ENCODE measurements at places on chromosomes 2 and 18.

GRCh38 chr2:237457388-237457941 is 29.6 kb upstream of the MLPH start:
- DNase-seq, result no peak

- no peak for DNase-seq
These were observed 85.8 kb upstream of the TTN start for GRCh38 chr2:178892751-178893625.

DNA sequence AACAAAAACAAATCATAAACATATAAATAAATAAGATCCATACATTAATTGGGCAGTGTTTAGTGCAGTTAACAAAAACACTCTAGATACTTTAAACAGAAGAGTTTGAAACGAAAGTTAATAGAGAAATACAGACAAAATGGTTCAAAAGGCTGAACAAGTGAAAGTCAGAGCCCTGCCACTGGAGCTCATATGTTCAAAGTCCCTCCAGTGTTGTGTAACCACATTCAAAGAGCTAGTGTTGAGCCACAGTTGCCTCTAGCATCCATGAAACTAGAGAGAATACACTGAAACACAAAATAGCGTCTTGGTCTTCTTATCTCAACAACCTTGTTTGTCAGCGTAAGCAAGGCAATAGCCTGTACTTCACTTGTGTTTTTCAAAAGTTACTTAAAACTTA is 1309.8 kb upstream of the NRXN1 start:
- no peak for DNase-seq

- DNase-seq, result no peak
These were observed 20.2 kb downstream of the PLCD4 start for GRCh38 chr2:218627939-218628338.

DNA sequence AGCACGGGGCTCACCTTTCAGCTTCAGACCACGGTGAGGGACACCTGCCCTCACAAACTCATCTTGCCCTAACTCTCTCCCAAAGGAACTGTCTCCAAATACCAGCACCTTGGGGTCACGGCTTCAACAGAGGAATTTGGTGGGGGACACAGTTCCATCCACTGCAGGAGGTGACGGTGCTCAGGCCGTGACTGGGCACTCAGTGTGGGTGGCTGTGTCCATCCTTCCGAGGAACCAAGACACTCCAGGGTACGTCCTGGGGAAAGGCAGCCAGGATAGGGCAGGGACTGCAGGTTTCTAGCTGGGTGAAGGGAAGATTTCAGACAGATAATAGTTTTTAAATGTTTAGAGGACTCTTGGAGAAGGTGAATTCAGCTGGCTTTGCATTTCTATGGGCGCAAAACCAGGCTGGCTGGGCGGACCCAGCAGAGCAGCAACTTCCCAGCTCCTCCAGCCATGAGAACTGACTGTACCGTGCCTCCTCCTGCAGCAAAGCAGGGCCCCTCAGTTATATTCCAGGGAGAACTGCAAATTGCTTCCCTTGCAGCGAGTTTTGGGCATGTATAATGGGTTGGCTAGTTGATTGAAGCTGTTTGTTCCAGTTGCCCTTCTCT is 23.9 kb upstream of the ALLC start:
- DNase-seq, result no peak

GRCh38 chr2:7860693-7861092 is 821.2 kb upstream of the ID2 start:
- DNase-seq, result no peak

GRCh38 chr2:217150236-217150635 is 290.4 kb upstream of the TNP1 start:
- DNase-seq, result no peak

- DNase-seq, result no peak
These were observed 136.5 kb downstream of the CNTNAP5 start for GRCh38 chr2:124161542-124161941.

- no peak for DNase-seq
These were observed 32.9 kb downstream of the KCNK3 start for GRCh38 chr2:26725521-26725820.

GRCh38 chr2:42012651-42013050 is 35.2 kb upstream of the PKDCC start:
- DNase-seq, result no peak

DNA sequence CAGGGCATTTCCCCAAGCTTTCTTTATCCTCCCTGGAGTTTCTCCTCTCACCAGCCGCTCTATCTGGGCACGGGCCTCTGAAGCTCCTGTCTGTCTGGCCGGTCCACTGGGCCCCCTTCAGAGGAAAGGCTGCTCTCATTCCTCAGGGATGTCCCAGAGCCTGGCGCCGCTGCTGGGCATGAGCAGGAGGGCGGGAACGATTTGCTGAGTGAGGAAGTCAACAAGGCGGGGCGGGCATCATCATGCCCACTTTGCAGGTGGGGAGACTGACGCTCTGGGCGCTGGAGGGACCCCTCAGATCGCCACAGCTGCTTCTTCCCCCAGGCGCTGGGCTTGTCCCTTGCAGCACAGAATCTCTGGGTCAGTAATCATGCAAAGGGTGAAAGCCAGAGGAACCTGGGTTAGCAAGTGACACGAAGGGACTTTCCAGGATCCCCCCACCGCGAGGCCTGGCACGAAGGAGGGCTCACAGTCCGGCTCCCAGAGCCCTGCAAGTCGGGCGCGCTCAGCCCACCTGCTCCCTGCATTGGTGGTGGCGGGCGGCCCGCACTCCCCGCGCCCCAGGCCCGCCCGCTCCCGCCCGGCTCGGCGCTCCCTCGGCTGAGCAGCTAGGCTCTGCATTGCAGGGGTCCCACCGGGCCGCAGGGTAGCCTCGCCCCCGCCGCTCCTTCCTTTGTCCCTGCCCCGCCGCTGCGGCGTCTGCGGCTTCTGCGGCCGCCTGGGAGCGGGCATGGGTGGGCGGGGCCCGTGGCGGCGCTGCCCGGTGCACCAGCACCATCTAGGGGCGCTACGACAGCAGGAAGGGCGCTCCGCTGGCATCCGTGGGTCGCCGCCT is 157.8 kb downstream of the CYRIA start:
- DNase-seq, result no peak

- DNase-seq, result no peak
These were observed 74.3 kb downstream of the LONRF2 start for GRCh38 chr2:100248044-100248330.

- DNase-seq, result no peak
These were observed 92.7 kb upstream of the PARD3B start for GRCh38 chr2:204452464-204453023.

DNA sequence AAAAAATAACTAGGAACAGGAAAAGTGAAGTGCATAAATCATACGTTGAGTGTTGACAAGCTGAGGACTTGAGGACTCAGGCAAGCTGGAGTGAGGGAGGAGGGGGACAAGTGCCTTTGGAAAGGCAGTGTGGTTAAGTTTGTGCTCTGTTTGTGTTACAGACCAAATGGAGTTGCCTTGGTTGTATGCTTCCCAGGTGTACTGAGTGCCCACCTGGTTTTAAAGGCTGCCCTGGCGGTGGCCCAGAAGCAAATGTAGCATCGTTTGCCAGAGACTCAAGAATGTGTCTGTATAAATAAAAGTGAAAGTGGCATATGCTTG is 240.9 kb downstream of the PRKCE start:
- DNase-seq, result no peak

GRCh38 chr18:79680100-79680879 is 687 bp downstream of the CTDP1 start:
- no peak for DNase-seq

DNA sequence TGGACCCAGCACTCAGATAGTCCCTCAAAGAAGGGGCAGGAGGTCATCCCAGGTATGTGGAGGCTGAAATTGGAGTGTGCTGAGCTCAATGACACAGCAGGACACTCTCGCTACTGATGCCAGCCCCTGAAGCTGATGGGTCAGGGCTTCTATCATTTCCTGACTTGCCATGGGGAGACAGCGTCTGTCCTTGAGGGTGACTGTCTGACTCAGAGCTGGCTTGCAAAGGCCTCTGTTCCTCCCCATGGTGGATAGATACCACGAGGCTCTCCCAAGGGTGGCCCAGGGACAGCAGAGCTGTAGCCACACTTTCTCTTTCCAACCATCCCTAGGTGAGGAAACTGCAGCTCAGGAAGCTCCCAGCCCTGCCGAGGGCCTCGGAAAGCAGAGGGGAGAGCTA is 10.8 kb downstream of the ALPG start:
- DNase-seq, result no peak

- DNase-seq, result no peak
These were observed 1674.8 kb upstream of the TMEFF2 start for GRCh38 chr2:193869564-193869963.

DNA sequence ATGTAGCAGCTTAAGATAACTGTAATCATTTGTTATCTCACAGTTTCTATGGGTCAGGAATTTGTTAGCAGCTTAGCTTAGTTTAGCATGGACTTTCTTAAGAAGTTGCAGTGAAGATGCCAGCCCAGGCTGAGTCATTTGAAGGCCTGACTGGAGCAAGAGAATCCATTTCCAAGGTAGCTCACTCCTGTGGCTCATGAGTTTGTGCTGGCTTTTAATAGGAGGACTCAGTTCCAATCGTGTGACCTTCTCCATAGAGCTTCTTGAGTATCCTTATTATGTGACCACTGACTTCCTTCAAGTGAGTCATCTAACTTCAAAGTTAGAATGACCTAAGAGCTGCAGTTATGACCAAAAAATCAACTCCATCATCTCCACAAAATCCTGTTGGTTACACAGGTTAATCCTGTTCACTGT is 1.4 kb downstream of the GPATCH11 start:
- no peak for DNase-seq

DNA sequence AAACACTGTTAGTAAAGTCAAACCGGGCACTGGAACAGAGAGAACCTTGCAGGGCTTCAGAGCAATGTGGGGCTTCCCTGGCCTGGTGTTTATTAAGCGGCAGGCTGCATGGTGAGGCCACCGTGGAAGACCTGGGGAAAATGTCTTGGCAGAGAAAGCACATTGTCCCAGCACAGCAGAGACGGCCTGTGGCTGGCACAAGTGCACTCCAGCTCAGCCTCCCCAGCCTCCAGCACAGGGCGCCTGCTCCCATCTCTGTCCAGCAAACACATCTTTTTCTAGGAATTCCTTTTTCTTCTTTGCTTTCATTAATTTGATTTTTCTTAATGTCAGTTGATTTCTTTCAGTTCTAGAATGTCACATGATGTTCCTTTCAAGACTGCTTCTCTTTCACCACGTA is 138.2 kb upstream of the NFATC1 start:
- no peak for DNase-seq

GRCh38 chr2:226310146-226310545 is 489.5 kb downstream of the IRS1 start:
- no peak for DNase-seq

DNA sequence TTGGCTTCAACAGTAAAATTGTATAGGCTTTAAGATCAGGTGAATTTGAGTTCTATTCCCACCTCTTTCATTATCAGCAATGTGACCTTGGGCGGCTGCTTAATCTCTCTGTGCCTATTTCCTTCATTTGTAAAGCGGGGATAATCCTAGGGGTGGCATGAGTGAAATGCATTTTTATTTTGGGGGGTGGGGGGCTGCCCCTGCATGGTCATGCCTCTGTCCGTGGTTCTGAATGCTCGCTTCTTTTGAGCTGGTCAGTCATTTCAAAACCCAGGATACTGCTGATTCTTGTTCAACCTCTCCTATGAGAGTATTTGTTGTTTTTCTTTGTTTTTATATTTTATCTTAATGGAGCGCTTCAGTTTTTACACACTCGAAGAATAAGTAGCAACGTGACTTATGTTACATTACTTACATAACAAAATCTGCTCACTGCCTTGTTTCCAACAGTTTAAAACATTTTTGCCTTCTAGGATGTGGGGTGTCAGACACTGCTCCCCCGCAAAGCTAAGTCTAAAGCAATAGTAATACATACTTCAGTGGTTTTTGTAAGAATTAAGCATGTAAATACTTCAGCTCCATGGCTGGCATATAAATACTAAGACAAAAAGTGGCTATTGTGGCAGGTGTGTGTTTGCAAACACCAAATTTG is 152.6 kb upstream of the PELI1 start:
- DNase-seq, result no peak

GRCh38 chr2:152298754-152299153 is 36.2 kb upstream of the FMNL2 start:
- no peak for DNase-seq

DNA sequence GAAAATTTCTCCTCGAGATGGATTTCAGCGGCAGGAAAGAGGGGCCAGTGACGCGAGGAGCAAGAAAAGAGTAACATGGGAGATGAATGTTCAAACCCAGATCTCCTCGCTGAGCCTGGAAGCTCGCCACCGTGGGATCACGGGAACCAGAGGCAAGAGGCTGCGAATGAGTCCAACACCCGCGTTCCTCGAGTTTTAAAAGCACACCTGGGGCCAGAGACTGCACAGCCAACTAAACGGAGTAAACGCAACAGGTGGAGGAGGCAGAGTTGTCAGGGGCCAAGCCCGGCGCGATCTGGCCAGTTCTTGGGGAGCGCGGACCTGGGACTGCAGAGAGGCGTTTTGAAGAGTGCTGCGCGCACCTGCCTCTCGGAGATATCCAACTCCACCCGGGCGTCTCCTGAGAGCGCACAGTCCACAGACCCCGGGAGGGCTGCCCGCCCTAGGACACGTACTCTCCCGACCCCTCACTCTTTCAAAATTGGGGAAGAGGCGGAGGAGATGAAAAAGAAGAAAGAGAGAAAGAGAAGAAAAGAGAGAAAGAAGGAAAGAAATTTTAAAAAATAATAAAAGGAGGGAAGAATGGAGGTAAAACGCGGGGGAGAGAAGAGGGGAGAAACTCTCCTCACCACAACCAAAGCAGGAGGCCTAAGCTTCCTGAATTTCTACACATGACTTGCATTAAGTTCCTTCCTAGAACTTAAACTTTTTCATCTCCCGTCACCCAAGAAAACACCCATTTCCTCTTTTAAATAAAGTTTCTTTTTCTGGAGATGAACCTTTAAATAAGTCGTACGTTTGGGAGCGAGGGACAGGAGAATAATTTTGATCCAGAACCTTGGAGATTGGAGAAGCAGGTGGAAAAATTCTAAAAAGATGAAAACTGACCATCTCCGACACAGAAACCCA is 5.3 kb upstream of the PAX3 start:
- DNase-seq, result no peak

DNA sequence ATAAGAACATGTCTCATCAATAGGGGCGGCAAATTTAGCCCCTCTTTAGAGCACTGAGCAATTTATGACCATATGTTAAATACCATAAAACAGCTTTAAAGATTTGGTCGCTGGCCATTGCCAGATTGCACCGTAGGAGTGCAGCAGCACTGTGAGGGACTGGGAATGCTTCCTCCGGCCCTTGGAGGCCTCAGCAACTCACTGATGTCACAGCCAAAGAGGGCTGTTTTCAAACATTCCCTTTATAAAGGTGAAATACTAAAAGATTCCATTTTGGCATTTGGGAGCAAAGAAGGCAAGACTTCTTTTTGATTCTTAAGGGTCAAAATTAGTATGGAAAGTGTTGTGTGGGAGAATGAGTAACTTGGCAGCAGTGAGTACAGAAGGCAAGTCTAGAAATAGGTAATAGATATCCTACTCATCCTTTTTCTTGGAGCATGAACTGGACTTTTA is 63.7 kb downstream of the BABAM2 start:
- DNase-seq, result no peak

GRCh38 chr2:88310787-88311186 is 140.6 kb downstream of the THNSL2 start:
- no peak for DNase-seq

DNA sequence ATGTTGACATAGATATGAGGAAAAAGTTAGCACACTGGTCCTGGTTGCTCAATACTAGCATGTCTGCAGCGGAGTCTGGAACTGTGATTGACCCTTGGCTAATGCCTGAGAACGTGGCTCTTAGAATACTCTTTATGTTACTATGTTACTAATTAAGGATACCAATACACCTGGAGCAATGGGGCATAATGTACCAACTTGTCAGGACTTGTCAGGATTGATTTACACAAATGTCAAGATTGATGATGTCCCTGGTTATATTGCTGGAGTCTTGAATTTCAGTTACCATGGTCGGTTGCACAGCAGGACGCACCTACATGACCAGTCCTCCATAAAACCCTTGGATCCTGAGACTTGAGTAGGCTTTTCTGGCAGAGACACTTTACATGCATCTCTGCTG is 810.9 kb downstream of the CPS1 start:
- no peak for DNase-seq

All from stimulated activated CD4-positive, alpha-beta T cell treated with anti-CD3 and anti-CD28 coated beads, Interleukin-1b, Interleukin-23, amount 100 ng/mL, for 1 hour (primary cell).